ELF-1 (cell line): ENCODE measurements at places on chromosomes 13 and 19.

- DNase-seq: no peak
These were observed 5.5 kb upstream of the FSTL3 start for GRCh38 chr19:670609-671075.

DNA sequence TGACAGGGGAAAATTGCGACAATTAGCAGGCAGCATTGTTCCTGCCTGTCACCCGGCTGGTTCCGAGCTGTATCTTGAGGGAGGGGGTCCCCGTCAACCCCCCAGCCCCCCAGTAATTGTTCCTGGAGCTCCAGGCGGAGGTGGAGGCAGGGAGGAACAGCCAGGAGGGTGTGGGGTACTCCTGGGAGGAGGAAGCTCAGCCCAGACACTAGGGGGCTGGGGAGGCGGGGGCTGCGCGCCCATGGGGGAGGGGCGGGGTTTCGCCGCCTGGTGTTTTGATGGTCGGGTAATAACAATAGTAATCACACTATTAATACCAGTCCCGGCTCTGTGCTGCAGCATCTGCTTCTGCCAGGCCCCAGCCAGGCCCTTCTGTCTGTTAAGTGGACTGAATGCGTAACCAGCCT lies 8.6 kb downstream of the NPAS1 start:
- no peak for DNase-seq

DNA sequence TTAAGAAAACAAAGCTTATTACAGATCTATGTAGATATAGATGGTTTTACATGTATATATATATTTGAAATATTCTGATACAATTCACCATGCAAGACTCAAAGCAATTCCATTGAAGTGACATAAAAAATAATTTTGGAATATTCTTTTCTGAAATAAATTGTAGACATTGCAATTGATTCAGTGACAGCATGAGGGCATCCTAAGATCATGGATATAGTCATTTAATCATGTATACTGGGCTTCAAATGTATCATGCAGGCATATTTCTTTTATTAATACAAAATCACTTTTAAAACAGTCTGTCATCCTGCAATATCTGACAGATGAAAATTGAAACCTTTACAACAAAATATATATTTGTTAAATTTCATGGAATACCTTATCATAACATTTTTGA lies 286.7 kb upstream of the SLITRK6 start:
- no peak for DNase-seq

DNA sequence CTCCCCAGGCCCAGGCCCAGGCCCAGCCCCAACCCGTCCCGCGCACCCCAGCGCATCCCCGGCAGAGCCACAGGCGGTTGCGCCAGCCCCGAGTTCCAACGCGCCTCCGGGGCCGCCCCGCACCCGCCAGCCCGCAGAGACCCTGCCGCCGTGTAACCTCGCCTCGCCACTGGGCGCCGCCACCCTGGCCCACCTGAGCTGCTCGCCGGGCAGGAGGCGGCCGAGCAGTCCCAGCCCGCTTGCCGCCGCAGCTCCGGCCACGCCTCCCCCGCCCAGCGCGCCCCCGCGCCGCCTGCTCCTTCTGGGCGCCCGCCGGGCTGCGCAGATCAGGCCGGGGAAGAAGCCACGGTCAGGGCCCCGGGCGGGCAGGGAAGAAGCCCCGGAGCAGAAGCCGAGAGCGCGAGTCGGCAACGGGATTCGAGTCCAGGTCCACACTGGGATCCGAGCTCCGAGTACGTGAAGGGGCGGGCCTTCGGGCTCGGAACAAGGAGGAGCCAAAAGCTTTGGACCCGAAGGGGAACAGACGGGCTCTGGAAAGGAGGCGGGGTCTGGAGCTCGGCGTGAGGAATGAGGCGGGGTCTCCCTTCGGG lies at the start of gene MBOAT7:
Gene MBOAT7, minus strand, starts transcription at position 436 of the 590 bp plus-strand sequence. CDS start 1,072 bp downstream, outside the sequence.
- no peak for DNase-seq

DNA sequence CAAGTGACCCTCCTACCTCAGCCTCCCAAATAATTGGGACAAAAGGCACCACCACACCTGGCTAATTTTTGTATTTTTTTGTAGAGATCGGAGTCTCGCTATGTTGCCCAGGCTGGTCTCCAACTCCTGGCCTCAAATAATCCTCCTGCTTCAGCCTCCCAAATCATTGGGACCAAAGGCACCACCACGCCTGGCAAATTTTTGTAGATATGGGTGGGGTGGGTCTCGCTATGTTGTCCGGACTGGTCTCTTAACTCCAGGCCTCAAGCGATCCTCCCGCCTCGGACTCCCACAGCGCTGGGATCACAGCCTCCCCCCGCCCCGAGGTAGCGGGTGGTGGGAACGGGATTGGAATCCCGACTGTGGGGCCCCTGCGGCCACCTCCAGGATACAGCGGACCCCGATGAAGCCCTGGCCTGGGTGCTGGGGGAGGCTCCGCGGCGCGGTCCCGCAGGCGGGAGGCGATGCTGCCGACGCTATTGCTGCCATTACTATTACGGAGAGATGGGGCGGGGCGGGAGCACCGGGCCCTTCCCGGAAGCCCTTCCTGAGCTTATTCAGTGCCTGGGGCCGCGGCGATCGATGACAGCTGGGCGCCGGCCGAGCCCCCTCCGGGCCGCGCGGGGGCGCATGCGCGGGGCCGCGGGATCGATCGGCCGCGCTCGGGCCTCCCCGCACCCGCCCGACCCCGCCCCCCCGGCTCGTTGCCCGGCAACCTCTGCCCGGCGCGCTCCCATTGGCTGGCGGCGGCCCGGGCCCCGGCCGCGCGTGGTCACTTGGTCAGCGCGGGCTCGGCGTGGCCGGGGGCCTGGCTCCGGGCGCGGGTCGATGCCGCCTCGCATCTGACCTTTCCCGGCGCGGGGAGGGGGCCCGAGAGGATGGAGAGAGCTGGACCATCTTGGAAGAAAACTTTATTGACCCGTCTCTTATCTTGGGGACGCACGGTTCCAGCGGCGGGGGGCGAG lies 27.9 kb upstream of the ONECUT3 start:
- peak; percentile 78 for DNase-seq

DNA sequence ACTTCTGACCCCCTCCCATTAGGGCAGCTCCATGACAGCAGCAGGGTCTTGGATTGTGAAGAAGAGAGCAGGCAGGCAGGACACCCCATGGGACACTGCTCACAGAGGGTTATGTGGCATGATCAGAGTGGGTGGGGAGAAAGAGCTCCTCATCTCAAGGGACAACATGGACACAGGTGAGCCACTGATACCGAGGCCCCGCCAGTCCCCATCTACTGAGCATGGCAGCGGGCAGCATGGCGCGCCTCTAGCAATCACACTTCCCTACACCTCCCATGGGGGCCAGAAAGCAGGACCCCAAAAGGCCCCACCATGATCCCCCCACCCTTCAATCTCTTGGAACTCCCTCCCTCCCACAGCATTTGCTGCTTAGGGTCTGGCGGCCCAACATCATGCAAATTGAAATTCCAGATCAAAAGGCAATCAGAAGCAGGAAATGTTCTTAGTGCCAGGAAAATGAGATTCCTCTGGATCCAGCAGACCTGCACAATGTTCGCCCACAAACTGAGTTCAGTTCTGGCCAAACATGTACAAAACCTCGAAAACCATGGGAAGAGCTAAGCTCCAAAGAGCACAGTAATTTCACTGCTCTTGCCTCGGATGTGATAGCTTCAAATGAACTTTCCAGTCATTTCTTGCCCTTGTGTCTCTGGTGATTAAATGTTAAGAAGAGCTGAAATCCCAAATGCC lies 14.8 kb downstream of the DOCK9 start:
- no peak for DNase-seq

GRCh38 chr19:2207991-2208860 lies 27.9 kb downstream of the PLEKHJ1 start:
- peak; percentile 75 for DNase-seq

GRCh38 chr19:3104708-3104983 lies 10.5 kb downstream of the GNA11 start:
- DNase-seq: no peak

DNA sequence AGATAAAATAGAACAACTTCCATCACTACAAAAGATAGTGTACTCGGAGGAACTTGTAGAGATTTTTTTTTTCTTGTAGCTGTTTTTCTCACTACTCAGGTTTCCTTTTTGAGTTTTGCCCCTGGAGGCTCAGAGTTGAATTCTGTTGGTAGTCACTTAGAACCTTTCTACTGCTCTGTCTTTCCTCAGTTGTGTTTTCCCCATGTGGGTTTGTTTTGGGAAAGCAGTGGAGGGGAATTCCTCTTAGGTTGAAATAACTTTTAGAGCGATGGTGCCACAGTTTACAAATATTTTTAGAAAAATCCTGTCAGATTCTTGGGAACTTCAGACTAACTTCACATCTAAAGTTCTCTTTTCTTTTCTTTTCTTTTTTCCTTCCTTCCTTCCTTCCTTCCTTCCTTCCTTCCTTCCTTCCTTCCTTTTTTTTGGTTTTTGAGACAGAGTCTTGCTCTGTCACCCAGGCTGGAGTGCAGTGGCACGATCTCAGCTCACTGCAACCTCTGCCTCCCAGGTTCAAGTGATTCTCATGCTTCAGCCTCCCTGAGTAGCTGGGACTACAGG lies 65.8 kb downstream of the LRCH1 start:
- no peak for DNase-seq

GRCh38 chr19:54281007-54281728 lies at the start of gene LILRB2:
LILRB2 (minus strand) TSS chr19:54281110; CDS start chr19:54280496, 614 bp downstream.
- no peak for DNase-seq

- no peak for DNase-seq
These were observed 356.1 kb downstream of the FGF14 start for GRCh38 chr13:102045731-102046130.

- DNase-seq: no peak
These were observed 8.6 kb downstream of the TLE2 start for GRCh38 chr19:3020321-3020960.

GRCh38 chr13:67792151-67792676 lies 562.1 kb upstream of the PCDH9 start:
- no peak for DNase-seq

- DNase-seq: no peak
These were observed 15.6 kb upstream of the KCNC3 start for GRCh38 chr19:50344661-50345318.

- peak; percentile 67 for DNase-seq
These were observed at the start of gene PEAK3 for GRCh38 chr19:2282062-2282861. PEAK3 (minus strand) TSS chr19:2282175; CDS start chr19:2280931, 1,244 bp downstream.

- DNase-seq: peak; percentile 21
These were observed 63.4 kb upstream of the C1QTNF9B start for GRCh38 chr13:23960566-23961156.

GRCh38 chr13:72384879-72385278 lies 342.6 kb downstream of the MZT1 start:
- no peak for DNase-seq

- DNase-seq: no peak
These were observed 33.0 kb upstream of the ZNF808 start for GRCh38 chr19:52494518-52494917.

DNA sequence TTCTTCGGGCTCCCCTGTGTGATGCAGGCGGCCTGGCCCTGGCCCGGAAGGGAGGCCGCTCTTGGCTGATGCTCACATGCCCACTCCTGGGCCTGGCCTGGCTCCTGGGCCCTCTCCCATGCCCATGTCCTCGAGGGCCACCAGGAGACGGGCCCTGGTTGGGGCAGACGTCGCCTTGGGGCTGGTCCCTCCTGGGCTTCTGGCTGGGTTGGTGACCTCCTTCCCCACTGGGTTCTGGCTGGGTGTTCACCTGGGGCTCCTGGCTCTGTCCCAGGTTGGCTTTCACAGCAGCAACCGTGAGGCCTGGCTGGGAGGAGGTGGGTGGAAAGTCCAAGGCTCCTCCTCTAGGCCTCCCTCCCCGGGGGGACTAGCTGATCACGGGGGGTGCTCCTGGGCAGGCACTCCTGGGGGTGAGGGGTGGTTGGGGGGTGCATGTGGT lies 15.5 kb upstream of the SLC7A10 start:
- DNase-seq: no peak

GRCh38 chr13:97432232-97432916 lies 1.6 kb upstream of the RAP2A start:
- DNase-seq: no peak

DNA sequence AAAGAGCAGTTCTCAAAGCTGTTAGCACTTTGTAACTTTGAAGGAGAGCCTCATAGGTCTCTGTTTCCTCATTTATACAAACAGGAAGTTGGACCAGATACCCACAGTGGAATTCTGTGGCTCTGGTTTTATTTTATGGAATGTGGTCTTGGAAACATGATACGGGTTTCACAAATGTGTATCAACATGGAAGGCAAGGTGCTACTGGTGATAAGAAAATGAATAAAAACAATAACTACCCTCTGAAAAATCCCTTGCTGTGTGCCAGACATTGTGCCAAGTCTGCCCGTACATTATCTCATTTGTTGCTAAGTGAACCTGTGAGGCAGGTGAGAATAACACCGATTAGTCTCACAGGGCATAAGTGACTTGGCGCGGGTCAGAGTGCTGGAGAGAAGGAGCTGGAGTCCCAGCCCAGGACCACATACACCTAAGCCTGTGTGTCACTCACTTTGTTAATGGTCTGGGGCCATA lies 45.0 kb upstream of the RNF113B start:
- no peak for DNase-seq

DNA sequence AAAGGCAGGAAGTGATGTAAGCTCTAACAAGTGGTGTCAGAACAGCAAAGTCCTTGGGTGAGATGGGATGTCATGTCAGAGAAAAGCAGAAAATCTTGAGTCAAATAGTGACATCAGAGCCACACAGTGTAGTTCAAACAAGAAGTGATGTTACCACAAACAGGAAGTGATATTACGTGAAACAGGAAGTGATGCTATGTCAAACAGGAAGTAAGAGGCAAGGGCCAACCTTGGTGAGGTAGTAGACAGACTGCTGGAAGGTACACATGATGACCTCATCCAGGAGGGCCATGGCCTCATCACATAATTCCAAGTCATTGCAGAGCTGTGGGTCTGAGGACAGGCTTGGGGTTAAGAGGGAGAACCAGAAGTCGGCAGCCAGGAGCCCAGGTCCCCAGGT lies 7.0 kb upstream of the MAMSTR start:
- no peak for DNase-seq

GRCh38 chr13:39144941-39145533 lies 106.8 kb downstream of the NHLRC3 start:
- DNase-seq: peak; percentile 49

- DNase-seq: no peak
These were observed 470.3 kb downstream of the PCDH20 start for GRCh38 chr13:60945396-60945795.

DNA sequence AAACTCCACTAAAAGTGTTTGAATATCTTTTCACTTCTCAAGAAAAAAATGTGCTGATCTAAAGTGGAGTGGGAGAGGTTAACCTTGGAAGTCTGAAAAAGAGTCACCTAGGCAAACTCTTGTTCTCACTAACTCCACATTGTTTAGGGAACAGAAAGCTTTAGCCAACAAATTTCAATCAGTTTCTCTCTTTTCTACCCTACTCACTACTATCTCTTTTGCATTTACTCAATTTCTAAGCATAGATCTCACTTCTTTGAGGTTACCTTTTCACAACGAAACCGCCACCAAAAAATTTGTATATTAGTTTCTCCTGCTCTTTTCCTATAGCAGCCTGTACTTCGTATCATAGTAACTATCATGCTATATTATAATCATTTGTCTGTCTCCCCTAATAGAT lies 6.3 kb downstream of the NHLRC3 start:
- no peak for DNase-seq

GRCh38 chr13:42279986-42280385 lies 8.0 kb downstream of the AKAP11 start:
- DNase-seq: no peak
